ENCODE measurements at places on chromosomes 12 and 14. TPM values are rescaled to one million over a fixed set of nuclear protein-coding genes. Genes with fewer than 3 reads are reported as not detected.

DNA sequence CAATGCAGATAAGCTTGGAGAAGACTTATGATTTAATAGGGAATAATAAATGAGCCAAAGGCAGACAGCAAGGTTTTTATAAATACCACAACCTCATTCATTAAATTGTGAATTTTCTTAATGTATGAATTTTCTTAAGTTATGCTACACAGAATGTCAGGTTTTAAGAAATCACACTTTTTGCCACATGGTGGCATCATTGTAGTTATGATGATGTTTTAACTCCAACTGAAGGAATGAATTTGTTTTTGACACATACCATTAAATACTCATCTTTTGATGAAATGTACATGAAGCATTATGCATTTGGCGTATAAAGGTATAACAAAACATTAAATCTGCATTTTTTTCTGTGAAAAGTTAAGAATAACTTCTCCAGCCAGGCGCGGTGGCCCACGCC lies 524.1 kb upstream of the FBXO33 start:
- H3K27ac ChIP-seq = no peak overlapping the region
- no peak for DNase-seq
- H3K27me3 ChIP-seq = no peaks in the 10 kb centered on the region
- no peaks in the 10 kb centered on the region for H3K4me1 ChIP-seq
- no peak overlapping the region for H3K4me3 ChIP-seq

- no peaks in the 10 kb centered on the region for H3K27me3 ChIP-seq
- H3K36me3 ChIP-seq = no peaks in the 10 kb centered on the region
- H3K27ac ChIP-seq = no peak overlapping the region
- peaks cover 8% of the 10 kb centered on the region for H3K4me1 ChIP-seq
- H3K4me3 ChIP-seq = no peak overlapping the region
Measured at GRCh38 chr12:2064071-2064507, 11.3 kb downstream of the CACNA1C start.

Gene GPD1
- polyA plus RNA-seq = 0.32 TPM

Gene RNASE3
- polyA plus RNA-seq = 8.4 TPM

Gene RGS6
- polyA plus RNA-seq = not detected

Gene ACSS3
- polyA plus RNA-seq = not detected
